ENCODE measurements at places on chromosomes 7 and 10.
A peak's percentile ranks its signal among the peaks of the same experiment; 100 is the strongest.

- peak; percentile 90 for DNase-seq
Measured at GRCh38 chr10:118471863-118472262, 123.6 kb downstream of the PRLHR start.

DNA sequence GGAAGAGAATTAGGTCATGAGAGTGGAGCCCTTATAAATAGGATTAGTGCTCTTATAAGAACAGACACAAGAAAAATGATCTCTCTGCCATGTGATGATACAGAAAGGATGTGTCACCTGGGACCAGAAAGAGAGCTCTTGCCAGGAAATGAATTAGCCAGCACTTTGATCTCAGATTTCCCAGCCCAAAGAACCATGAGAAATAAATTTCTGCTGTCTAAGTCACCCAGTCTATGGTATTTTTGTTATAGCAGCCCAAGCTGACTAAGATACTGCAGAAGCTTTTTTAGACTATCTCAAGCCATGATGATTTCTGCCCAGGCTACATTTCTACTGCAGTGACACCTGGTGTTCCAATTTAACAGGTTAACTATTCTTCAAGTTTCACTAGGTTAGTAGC lies 84.8 kb downstream of the RSU1 start:
- DNase-seq: peak; percentile 11

- DNase-seq: no peak
Measured at GRCh38 chr7:125561006-125561405, 631.4 kb upstream of the POT1 start.

GRCh38 chr7:129877146-129877792 lies 75.5 kb downstream of the UBE2H start:
- DNase-seq: no peak

Data from fibroblast of skin of right quadriceps (primary cell).